Omental fat pad (tissue), 4 donors: ENCODE measurements at places on chromosomes 7 and 10. TPM values are rescaled to one million over a fixed set of nuclear protein-coding genes. Genes with fewer than 3 reads are reported as not detected.

The KIAA1217 gene
- 45.8 TPM for total RNA-seq

The SLC16A12 gene
- 0.72 TPM for total RNA-seq

The MAPK8 gene
- 50.4 TPM for total RNA-seq

The POM121L12 gene
- total RNA-seq: not detected

The AGFG2 gene
- total RNA-seq: 24.9 TPM

The MSMB gene
- not detected for total RNA-seq

The AQP1 gene
- 440 TPM for total RNA-seq

The NRP1 gene
- 223 TPM for total RNA-seq

The CYP26A1 gene
- not detected for total RNA-seq

The SH2D4B gene
- 0.13 TPM for total RNA-seq

The MYPN gene
- total RNA-seq: not detected

The NANOS1 gene
- 12.1 TPM for total RNA-seq
